ENCODE measurements at places on chromosomes 3 and 15.
A peak's percentile ranks its signal among the peaks of the same experiment; 100 is the strongest.

- no peak for DNase-seq
Observed at GRCh38 chr3:13482106-13482690, 2.1 kb downstream of the HDAC11 start.

GRCh38 chr3:43998836-43999727, 242.6 kb upstream of the TOPAZ1 start:
- DNase-seq = peak; percentile 89

GRCh38 chr15:70453238-70453637, 310.1 kb downstream of the UACA start:
- DNase-seq = no peak

- no peak for DNase-seq
Observed at GRCh38 chr3:149003653-149004305, 12.4 kb downstream of the GYG1 start.

DNA sequence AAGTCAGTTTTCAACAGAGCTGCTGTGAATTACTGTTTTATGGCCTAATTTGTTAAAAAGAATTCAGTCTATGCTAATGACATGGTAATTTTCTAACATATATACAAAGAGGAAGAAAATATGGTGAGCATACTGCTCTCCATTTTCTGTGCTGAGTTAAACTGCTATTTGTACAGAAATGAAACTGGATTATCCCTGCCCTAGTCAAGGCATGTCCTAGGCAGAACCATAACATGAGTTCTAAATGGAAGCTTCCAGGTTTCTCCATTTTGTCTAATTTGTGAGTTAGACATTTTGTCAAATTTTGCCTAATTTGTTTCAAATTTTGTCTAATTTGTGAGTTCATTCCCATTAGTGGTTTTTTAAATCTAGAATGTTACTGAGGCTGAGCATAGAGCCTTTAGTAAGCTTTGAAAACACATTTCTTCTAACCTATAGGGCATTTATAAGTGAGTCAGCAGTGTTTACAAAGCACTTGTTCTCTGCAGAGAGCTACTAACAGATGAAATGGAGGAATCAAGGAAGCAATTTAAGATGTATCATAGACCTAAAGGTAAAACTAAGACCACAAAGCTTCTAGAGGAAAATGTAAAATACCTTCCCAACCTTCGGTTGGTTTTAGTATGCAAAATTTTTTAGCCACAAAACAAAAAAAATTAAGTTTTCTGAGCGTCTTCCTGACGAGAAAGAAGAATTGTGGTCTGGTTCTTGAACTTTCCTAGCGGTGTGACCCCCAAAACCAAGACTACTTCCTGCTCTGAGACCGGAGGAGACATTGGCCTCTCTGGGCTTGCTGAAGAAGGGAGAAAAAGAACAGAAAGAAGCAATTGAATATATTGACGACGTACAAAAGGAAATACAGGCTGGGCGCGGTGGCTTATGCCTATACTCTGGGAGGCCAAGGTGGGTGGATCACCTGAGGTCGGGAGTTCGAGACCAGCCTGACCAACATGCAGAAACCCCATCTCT, 9.8 kb downstream of the P2RY14 start:
- DNase-seq = no peak

DNA sequence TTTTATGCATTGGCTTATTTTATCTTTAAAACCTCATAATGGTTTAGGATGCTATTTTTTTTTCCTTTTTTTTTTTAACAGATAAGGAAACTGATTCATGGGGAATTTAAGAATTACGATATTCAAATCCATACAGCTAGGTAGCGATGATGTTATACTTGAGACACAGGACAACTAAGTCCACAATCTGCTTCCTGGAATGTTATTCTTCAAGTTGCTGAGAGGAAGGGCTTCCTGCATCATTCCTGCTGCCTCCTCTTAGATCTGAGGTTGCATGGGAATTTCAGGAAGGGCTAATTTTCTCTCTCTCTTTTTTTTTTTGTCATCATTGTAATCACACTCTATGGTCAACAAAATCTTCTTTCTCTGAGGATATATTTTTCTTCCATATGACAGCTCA, 595.5 kb downstream of the GRM7 start:
- no peak for DNase-seq

DNA sequence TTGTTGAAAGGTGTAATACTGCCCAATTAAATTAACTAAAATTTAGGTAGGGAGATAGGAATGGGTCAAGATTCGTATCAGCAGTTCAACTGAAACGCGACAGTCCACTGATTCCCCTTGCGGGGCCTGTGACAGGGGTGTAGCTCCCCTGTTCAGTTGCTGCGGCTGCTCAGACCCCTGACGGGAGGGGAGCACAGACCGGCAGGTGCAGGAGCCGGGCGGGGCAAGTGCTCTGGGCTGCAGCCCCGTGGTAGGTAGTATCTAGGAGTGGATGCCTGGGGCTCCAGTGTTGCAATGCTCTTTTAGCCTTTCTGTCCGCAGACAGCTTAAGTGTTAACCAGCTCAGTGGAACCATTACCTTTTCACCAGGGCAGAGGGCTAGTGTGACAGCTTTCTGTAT, 164.9 kb downstream of the ROBO2 start:
- DNase-seq = peak; percentile 39

GRCh38 chr15:88938802-88939485, 25.8 kb upstream of the MFGE8 start:
- DNase-seq = peak; percentile 74

DNA sequence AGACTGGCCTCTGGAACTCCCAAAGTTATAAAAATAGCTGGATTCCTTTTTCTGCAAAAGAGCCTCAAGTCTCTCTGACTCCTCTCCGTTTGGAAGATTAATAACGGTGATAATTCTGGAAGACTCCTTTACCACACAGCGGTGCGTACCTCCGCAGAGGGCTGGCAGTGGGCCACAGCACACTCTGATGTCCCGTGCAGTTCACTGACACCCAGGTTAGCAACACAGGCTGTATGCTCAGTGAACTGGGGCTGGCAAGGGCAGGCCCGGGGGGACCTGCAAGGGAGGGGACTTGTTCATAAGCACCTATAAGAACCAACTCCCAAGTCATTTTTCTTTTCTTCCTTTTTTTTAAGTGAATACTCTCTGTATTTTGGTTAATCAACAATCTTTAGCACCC, 120.3 kb upstream of the TJP1 start:
- no peak for DNase-seq

GRCh38 chr3:50582083-50582482, 12.8 kb downstream of the HEMK1 start:
- no peak for DNase-seq

- peak; percentile 12 for DNase-seq
Observed at GRCh38 chr15:82951472-82952157, 905 bp downstream of the HOMER2 start.

GRCh38 chr15:78129751-78130287, 1.4 kb downstream of the CIB2 start:
- no peak for DNase-seq

GRCh38 chr3:42273361-42273760, 7.4 kb upstream of the CCK start:
- no peak for DNase-seq
